Tibial artery (tissue), 4 donors: ENCODE measurements at places on chromosomes 7 and 10.

DNA sequence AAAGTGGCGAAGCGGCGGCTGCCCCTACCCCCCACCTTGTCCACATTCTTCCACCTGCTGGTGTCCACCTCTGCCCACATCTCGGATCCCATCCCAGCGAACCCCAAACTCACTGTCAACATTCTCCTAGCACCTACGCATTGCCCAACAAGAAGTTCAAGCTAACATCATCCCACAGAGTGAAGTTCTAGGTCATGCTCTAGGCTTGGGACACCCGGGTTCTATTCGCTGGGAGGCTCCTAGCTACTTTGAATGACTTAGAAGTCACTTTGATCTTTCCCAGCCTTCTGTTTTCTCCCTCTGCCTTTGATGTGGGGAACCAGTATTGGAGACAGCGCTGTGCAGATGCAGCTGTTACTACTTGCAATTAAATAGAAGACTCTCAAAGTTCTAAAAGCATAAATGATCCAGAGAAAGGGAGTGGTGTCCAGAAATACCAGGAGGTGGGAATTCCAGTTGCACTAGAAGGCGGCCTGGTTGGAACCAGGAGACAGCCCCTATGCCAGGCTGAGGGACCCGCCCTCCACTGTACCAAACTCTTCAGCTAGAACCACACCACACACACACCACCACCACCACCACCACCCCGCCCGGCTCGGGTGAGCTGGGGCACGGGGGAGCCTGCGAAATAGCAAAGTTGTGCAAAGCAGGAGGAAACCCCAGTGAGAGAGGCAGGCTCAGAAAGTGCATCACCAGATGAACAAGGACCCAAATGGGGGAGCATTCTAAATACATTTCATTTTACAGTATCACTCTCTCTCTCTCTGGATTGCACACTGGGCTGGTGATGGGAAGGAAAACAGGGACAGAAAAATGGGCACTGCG is 5.5 kb upstream of the VGF start:
- no peak for DNase-seq

DNA sequence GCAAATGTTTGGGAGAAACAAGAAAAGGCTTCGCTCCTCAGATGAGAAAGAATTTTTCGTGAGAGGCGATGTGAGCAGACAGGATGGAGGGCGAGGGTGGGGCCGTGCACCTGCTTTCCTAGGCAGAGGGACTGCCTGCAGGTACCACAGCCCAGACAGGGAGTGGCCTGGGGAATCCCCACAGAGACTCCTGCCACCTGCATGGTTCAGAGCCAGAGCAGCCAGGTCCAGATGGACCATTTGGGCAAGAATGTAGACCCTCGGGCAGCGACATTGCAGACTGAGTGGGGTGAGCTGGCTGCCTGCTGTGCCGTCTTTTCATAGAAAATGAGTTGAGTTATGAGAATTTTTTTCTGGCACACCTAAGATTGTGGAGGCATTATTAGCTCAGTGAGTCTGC is 216.8 kb downstream of the SNX10 start:
- no peak for DNase-seq

DNA sequence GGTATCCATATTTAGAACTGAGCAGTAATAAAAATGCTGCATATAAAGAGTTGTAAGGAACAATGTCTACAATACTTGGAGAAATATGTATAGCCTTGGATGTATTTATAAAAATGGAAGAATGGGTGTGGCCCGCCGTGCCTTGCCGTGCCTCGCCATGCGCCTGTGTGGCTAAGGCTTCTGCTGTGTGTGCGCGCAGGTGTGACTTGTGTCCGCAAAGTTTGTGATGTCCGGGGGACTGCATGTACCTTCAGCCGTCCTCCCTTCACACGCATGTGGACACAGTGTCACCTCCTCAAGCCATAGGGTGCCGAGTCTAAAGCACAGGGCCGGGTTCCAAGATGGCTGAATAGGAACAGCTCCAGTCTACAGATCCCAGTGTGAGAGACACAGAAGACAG is 9.8 kb downstream of the SAMD9 start:
- no peak for DNase-seq

- no peak for DNase-seq
These were observed 48.4 kb downstream of the AOC1 start for GRCh38 chr7:150900675-150901074.

DNA sequence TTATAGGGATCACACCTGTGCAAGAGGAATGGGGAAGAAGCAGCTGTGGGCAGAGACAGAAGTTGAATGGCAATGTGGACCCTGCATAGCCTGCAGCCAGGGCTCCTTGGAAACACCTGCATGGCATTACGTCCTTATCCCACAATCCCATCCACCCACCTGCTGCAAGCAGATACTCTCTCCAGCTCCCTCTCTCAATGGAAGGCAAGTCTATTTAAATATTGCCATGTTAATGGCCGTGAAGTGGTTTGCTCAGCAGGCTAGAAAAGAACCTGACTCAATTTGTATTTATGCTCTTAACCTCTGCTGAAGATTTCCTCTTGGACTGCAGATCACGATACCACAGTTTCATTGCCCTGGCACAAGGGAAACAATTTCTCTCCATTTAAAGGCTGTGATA is 417.0 kb downstream of the TYW1 start:
- DNase-seq: no peak

GRCh38 chr7:44748948-44749731 is 493 bp downstream of the ZMIZ2 start:
- no peak for DNase-seq

- peak; percentile 78 for DNase-seq
These were observed 5.4 kb upstream of the HSPB1 start for GRCh38 chr7:76296743-76297740.

DNA sequence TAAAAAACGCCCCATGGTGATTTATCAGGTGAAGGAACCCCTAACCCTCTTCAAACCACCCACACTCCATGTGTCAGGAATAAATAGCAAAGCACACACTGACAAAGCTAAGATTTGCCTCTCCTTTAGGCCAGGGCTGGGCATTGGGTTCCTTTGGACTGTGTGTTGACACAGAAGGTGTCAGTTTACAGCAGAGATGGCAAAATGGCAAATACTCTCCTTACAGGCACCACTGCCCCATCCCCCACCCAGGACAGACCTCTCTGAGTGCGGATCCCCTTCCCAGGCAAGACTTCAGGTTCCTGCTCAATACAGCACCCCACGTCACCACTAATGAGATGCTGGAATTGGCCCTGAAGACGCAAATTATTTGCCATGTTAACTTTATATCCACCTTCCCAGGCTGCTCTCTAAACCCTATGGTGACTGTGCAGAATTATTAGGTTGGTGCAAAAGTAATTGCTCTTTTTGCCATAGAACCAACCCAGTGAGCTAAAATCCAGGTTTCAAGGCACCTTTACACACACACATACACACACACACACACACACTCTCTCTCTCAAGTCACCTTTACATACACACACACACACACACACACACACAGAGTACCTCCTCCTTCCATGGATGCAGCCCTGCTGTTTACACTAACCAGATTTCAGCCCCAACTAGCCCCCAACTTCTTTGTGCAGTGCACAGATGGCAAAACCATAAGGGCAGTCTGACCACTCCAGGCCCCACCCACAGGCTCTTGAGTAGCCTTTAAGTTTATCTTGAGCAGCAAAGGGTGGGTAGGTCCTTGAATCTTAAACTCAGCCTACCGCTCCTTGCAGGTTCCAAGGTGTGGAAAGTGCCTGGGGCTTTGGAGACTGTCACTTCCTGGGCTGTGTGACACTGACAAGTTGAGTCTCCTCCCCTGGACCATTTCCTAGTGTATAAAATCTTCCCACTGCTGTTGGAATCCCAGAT is 4.0 kb upstream of the ZCCHC24 start:
- peak; percentile 45 for DNase-seq

DNA sequence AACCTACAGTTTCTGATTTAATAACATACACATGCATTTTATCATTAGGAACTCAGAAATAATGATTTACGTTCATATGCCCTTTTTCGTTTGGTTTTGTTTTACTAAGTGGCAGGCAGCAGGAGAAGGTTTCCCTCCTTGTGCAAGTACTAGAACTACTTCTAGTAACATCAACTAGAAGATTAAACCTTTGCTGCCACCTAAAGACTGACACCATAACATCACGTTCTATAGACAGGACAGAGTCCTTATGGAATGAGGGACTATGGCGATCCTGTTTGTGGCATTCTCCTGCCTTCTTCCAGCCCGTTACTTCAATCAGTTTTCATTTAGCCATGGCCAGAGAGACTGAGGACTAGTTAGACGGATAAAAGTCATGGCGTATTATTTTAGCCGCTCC is 53.2 kb downstream of the GAD2 start:
- no peak for DNase-seq

- DNase-seq: no peak
These were observed 10.4 kb downstream of the CHRM2 start for GRCh38 chr7:136878878-136879277.

DNA sequence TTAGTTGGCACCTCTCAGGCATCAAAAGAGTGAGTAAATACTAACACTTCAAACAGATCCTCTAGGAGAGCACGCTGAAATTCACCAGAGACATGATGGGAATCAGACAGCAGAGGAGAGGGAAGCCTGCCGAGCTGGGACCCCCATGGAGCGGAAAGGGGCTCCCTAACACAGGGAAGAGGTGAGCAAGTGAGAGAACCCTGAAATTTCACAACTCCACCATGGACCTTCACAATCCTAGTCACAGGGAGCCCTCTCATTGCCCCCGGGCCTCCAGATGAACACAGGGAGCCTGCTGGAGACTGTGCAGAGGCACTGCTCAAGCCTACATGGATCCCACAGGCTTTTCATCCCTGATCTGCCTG is 59.2 kb upstream of the ANTXRL start:
- peak; percentile 51 for DNase-seq

DNA sequence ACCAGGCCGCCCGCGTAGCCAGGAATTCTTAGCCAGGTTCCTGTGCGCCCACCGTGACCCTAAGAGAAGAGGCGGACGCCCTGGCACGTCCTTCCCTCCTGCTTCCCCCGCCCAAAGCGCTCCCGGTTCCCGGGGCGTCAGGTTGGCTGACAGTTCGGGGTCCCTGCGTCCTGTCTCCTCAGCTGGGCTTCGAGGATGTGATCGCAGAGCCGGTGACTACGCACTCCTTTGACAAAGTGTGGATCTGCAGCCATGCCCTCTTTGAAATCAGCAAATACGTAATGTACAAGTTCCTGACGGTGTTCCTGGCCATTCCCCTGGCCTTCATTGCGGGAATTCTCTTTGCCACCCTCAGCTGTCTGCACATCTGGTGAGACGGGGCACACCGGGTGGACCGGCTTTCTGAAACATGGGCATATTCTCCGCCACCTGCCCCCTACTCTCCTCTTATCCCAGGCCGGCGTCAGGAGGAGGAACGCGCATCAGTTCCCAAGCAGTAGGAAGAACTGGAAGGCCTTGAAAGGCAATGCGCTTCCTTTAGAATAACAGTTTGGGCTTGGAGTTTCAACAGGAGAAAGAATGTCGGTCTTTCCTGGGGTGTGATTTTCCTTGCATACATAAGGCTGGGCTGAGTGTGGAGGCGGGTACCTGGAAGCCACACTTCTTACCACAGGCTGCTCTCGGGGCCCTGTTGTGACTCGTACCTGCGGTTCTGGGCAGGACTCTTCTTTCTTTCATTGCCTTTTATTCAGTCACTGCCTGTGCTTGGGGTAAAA is 728 bp downstream of the CAV2 start:
- no peak for DNase-seq

- DNase-seq: no peak
These were observed 8.3 kb upstream of the EDRF1 start for GRCh38 chr10:125711110-125711750.
